Smooth muscle cell of the pulmonary artery (primary cell): ENCODE measurements at places on chromosomes 5 and 9. TPM values are rescaled to one million over a fixed set of nuclear protein-coding genes. Genes with fewer than 3 reads are reported as not detected.

Gene ZNF474
- 0.26 and 0.66 TPM in 2 replicates for total RNA-seq

Gene CERT1
- total RNA-seq = 47.5 and 47.8 TPM in 2 replicates

Gene DEPDC1B
- 0.63 and 2.0 TPM in 2 replicates for total RNA-seq

Gene DAB2
- total RNA-seq = 135 and 168 TPM in 2 replicates

Gene OGN
- 12.8 and 24.7 TPM in 2 replicates for total RNA-seq

Gene DPM2
- total RNA-seq = 11.1 and 12.9 TPM in 2 replicates

Gene OR1B1
- total RNA-seq = not detected in 2 replicates

Gene CTXN3
- not detected in 2 replicates for total RNA-seq

Gene FAM193B
- total RNA-seq = 23.2 and 28.4 TPM in 2 replicates

Gene CYSRT1
- total RNA-seq = 0.33 and 0.66 TPM in 2 replicates

Gene PFN3
- total RNA-seq = not detected in 2 replicates

Gene MARVELD2
- total RNA-seq = 1.6 and 1.7 TPM in 2 replicates

Gene SPATA31D4
- total RNA-seq = not detected in 2 replicates

Gene PTGER4
- 15.0 and 25.0 TPM in 2 replicates for total RNA-seq

Gene NR5A1
- not detected in 2 replicates for total RNA-seq

Gene ANKRD18B
- 0.46 and 1.3 TPM in 2 replicates for total RNA-seq

Gene MCC
- 33.4 and 49.0 TPM in 2 replicates for total RNA-seq

Gene ARID3C
- total RNA-seq = 0.13 and 0.36 TPM in 2 replicates
